Endothelial cell of umbilical vein (primary cell): ENCODE measurements at places on chromosomes 5 and 9. TPM values are rescaled to one million over a fixed set of nuclear protein-coding genes. Genes with fewer than 3 reads are reported as not detected.

DNA sequence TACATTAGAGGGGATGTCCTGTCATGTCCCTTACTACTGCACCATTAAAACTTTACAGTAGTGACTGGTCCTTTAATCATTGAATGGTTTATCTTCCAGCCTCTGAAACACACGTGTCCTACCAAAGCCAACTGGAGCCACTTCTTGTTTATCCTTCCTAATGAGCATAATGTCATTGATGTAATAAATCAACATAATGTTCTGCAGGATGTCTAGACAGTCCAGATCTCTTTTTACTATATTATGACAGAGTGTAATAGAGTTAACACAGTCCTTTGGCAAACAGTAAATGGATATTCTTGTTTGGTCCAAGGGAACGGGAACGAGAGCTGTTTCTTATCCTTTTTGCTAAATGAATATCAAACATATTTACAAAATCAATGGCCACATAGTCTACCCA, 88.1 kb upstream of the PTPRD start:
- DNase-seq, result no peak
- no peaks in the 10 kb centered on the region for H3K36me3 ChIP-seq
- no peak overlapping the region for H3K27ac ChIP-seq
- H3K4me1 ChIP-seq, result no peaks in the 10 kb centered on the region

- DNase-seq, result no peak
- H3K36me3 ChIP-seq, result no peaks in the 10 kb centered on the region
- H3K27me3 ChIP-seq, result peaks cover 2% of the 10 kb centered on the region
- H3K4me1 ChIP-seq, result no peaks in the 10 kb centered on the region
- H3K4me3 ChIP-seq, result no peak overlapping the region
Observed at GRCh38 chr9:7237473-7238246, 479.9 kb downstream of the KDM4C start.

TAF11L10 gene
- polyA plus RNA-seq, result not detected in 2 replicates

PCA3 gene
- 0.86 and 0.88 TPM in 2 replicates for polyA plus RNA-seq

WDR38 gene
- not detected in 2 replicates for polyA plus RNA-seq

HRH2 gene
- polyA plus RNA-seq, result not detected in 2 replicates
